ENCODE measurements at places on chromosomes 12 and 14. TPM values are rescaled to one million over a fixed set of nuclear protein-coding genes. Genes with fewer than 3 reads are reported as not detected.

ZDHHC22 gene
- 0.13 TPM for total RNA-seq

DPF3 gene
- total RNA-seq, result 1.3 TPM

BDKRB1 gene
- total RNA-seq, result not detected

- DNase-seq, result no peak
Observed at GRCh38 chr14:97491697-97492096, 694.5 kb downstream of the VRK1 start.

GRCh38 chr12:123250471-123251383 is 17.5 kb downstream of the MTRFR start:
- DNase-seq, result no peak

- no peak for DNase-seq
Observed at GRCh38 chr12:12488823-12489550, 73.7 kb downstream of the DUSP16 start.

GRCh38 chr12:14310866-14311265 is 54.6 kb upstream of the ATF7IP start:
- DNase-seq, result no peak

GRCh38 chr14:102493585-102493984 is 16.0 kb downstream of the ANKRD9 start:
- no peak for DNase-seq
